ENCODE measurements at places on chromosomes 6 and 20.
A peak's percentile ranks its signal among the peaks of the same experiment; 100 is the strongest.

DNA sequence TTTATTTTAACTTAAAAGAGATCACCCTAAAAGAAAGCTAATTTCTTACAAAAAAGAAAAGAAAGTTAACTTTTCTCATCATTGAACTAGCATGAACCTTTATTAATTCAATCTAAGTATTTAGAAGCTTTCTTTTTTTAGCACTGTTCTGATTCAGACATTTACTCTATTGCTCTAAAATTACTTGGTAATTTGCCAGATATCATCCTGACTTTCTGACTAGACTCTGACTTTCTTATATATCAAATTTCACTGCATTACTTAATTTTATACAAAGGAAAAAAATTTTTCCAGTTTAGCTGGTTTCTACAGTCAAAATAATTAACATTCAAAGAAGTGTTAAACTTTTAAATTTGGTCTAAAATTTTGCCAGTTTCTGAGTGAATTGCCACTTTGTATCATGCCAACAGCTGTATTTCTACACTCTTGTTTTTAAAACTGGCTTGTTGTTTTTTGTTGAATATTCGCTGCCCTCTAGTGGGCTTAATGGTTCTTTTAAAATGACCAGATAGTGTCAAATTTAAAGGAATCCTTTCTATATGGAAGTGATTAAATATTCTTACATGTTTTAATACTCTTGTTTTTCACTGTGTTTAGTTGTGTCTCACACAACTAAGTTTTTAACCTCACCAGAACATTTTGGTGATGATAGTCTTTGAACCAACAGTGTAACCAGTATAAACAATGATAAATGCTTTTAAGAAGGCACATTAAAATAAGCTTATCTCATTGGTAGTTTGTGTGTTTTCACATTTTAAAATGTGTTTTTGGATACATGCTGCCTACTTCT lies 102.0 kb downstream of the POPDC3 start:
- peak; percentile 17 for DNase-seq

DNA sequence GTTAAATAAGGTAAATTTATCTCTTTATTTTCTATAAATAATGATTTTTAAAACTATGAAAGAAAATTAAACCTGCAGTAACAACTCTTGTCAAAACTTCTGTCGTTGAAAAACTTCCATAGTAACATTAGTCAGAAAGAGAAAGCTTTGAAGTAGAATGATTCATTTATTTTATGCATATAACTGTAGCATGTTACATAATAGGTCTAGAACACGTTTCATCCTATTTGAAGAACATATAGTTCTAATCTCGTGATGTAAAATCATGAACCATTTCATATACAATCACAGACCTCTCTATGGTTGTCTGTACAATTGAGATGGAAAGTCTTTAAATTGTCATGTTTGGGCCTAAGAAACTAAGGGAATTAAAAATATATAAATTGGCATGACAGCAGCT lies 61.3 kb upstream of the MYLIP start:
- no peak for DNase-seq

DNA sequence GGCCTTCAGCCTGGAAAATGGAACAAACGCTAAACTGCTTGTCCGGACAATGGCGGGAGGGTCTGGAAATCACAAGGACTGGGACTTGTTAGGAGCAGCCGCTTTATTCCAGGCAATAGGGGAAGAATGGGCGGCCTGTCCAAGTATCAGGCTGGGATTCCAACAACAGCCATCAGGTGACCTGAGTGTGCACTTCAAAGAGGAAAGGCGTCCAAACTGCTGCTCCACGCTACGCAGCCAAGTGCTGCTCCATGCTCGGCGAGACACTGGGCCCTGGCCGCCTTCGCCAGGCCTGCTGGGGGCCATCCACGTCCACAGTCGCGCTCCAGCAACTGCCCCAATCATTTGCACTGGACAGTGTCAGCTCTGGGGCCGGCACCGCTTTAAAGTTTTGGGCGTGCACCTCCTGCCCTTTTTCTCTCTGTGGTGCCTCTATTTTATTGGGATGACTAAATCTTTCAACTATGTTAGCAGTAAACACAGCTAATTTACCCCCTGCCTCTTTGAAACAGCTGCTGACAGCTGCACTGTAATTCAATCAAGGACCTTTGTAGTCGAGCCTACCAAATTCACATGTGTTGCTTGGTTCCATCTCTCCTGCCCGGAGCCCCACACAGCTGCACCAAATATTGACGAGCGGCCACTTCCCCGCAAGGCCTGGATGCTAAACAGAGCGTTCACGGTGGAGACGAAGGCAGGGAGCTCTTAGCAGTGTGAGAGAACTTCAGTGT lies 98.3 kb downstream of the BMP7 start:
- no peak for DNase-seq

DNA sequence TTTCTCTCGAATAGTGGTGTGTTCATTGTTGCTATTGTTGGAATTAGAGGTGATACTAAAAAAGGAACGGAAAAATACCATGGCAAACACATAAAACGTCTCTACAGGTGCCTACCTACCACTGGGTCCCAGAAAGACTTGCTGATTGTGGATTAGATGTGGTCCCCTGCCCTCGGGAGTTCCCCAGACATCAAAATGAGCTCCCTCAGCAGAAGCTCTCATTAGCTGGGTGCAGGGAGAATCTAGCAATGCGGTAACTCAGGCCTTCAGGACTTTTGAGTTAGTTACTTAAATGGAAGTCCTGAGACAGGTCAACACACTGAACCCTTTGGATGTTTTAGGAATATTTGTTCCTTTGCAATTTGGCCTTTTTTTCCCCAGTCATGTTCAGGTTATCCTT lies 6.1 kb downstream of the IRF4 start:
- no peak for DNase-seq
